ENCODE measurements at places on chromosomes 2 and 18. TPM values are rescaled to one million over a fixed set of nuclear protein-coding genes. Genes with fewer than 3 reads are reported as not detected.

- no peak for DNase-seq
These were observed 248.4 kb downstream of the FHOD3 start for GRCh38 chr18:36545821-36546427.

GRCh38 chr18:159037-159652 lies 788 bp downstream of the USP14 start:
- DNase-seq = peak; percentile 13

DNA sequence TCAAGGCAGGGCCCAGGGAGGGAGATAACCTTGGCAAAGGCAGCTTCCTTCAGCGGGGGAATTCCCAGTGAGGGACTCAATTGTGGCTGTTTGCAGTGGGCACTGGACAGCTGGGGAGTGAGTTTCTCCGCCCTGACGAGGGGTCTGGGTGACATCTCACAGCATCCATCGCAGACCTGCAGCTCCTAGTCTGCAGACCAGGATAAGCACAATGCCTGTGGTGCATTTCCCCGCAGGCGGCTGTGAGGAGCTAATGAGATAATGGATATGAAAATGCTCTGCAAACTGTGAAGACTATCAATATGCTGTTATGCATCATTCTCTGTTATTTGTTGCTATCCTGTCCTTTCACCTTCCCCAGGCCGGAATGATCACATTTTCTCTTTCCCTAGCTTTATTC lies 30.0 kb upstream of the CYP1B1 start:
- DNase-seq = no peak

CPO gene
- total RNA-seq = 0.11 TPM

GRCh38 chr18:13488281-13488929 lies 238.0 kb downstream of the FAM210A start:
- no peak for DNase-seq

RIT2 gene
- total RNA-seq = not detected

NT5C1B gene
- total RNA-seq = not detected

DNA sequence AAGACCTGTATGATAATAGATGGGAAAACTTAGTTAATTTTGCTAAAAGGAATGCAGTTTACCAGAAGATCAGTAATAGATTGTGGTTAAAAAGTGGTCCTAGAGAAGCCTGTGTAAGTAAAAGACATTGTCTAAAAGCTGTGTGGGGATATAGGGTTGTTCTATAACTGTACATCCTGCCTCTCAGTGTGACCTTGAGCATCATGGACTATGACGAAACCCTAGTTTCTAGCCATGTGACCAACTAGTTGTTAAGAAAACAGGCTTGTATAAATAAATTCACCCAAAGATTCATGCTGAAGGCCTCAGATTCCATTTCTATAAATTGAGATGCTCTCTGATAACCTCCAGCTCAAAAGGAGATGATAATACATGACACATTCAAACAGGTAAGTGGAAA lies 160.7 kb downstream of the IKZF2 start:
- DNase-seq = no peak

EFR3B gene
- total RNA-seq = 12.9 TPM

DNA sequence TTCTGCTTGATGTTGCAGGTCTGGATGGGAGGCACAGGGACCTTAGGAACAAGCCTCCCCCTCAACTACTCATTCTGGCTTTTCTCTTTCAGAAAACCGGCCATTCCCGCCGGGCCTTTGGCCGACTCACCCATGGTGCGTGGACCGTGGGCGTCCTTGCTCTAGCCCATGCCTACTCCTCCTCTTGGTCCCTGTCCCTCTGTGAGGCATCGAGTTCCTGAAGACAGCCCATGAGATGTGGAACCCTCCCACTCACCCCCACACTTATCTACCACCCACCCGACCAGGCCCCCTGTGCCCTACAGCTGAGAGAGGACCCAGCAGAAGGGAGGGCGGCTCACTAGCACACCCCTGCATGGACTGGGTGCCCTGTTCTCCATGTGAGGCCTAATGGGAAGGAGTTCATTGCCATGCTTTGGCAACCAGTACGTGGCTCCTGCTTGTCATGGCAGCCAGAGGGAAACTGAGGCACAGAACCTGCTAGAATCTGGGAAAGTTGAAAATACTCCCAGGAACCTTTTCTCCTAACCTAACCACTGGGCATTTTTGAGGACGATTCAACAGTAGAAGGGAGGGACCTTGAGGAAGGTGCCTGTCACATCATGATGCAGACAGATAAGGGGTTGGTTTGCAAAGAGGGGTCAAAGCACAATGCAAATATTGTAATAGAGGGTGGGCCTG lies 8.5 kb downstream of the SPEG start:
- DNase-seq = no peak

DNA sequence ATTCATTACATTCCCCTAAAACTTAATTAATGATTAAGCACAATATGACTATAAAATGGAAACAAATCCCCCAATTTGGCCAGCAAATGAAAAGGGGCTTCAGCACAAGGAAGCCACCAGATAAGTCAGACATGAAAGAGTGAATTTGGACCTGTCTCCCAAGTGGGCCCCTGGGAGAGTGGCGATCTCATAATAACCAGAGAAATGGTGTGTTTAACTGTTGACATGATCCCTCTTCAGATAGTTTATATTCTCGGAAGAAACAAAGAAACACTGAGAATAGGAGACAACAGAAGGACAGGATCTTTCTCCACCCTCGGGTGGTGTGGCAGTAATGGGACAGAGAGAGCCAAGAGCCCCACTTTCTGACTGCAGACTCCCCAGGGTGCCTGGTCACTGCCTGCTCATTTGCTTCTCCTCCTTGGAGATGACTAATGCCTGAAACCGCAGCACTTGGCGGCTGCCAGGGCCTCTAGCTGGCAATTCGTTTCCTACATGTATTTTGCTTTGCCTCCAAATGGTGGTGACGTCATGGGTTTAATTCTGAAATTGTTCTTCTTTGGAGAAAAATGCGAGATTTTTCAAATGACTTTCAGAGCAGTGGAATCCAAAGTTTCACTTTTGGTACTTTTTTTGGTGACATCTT lies 46.4 kb upstream of the SPP2 start:
- DNase-seq = no peak

PLCL1 gene
- total RNA-seq = 4.9 TPM

DNA sequence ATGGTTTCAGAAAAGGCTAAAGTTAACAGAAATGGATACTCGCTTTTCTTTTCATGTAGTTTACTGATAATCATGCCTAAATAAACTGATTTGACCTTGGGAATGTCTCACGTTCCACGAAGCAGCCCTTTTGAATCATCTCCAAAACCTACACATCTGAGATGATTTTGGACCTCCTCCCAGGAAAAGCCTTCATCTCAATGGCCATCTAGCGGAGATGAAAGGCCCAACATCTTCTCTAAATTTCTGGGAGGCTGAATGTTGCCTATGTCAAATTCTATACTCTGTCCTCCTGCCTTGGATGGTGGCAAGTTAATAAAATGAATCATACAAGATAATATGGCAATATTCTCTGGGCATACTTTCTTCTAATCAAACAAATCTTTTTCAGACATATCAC lies 448.5 kb downstream of the ZEB2 start:
- peak; percentile 58 for DNase-seq

OSBPL1A gene
- total RNA-seq = 21.9 TPM

- no peak for DNase-seq
These were observed 106.9 kb upstream of the THOC1 start for GRCh38 chr18:374721-375168.

ALPP gene
- not detected for total RNA-seq

DNA sequence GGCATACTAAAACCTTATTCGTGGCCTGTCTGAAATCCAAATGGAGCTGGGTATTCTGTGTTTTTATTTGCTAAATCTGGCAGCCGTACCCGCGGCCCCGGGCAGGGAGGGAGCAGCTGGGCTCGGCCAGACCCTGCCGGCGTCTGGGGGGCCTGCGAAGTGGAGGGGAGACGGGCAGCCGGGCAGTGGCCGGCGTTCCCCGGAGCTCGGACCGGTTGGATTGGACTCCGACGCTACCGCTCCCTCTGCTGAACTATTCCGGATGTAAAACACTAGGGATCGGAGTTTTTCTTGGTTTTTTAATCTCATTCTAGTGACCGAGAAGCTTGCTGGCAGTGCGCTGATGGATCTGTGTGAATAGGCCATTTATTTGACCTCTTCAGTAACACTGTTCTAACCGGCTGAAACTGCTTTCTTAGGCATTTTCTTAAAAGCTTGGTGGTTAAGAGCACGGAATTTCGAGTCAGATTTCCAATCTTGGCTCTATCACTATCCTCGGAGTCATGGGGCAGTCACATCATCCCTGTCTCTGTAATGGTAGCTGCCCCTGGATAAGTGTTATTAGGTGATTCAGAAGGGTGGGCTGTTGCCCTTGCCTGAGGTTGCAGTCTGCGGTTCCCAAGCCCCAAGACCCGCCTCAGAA lies 694 bp downstream of the UNC50 start:
- DNase-seq = peak; percentile 62

VWC2L gene
- total RNA-seq = 0.11 TPM

GRCh38 chr18:33583901-33584300 lies 5.9 kb downstream of the ASXL3 start:
- DNase-seq = no peak

DNA sequence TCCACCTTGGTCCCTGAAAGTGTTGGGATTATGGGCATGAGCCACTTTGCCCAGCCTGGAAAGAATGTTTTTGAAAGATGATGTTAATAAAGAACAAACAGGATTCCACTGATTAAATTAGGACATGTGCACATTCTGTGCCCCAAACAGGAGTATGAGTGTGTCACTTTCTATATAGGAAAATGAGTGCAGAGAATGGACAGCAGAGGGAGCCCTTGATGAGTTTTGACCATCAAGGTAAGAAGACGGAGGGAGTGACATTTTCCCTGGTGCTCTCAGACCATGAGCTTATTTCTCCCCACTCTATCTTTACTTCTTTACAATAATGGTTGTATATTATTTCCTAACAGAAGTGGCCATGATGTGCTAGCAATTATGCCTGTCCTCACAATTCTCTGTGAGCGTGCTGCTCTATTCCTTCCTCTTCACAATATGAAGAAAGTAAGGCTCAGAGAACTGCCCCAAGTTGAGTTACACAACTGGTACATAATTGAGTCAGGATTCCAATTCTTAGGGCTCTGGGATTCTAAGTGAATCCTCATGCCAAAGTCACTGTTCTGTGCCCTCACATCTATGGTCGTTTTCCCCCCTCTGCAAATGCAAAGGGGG lies 20.6 kb downstream of the RPL37A start:
- DNase-seq = peak; percentile 87

DNA sequence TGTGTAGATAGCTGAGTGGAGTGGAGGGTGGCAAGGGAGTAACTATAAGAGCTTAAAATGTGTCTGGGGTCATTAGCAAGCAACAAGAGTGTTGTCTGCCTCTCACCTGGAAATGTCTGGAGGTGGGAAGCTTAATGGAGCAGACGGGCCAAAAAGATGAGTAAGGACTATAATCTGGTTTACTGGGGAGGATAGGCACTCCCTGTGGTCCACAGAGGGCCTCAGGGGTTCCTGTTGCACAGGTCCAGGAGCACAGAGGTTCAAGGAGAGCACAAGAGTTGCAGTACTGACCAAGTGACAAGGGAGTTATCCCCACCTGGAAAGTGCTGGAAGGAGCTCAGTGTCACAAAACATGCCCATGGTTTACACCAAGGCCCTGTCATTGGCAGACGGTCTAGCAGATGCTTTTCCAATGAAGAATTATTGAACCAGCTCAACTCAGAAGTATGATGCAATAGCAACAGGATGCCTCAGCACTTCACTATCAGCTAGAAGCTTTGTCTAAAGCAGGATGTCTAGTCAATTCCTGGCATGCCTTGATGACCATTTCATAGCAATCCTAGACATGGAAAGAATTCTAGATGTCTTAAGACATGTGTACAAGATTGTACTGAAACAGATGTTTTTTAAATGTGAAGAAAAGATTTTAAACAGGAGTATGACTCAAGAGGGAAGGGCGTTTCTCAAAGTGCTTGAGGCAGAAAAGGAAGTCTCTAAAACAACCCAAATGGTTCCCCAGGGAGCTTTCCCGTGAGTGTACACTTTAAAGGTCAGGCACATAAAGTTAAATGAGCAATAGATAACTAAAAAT lies 62.9 kb upstream of the SERPINE2 start:
- peak; percentile 90 for DNase-seq

GKN2 gene
- not detected for total RNA-seq

GRCh38 chr2:241068942-241069810 lies 32.9 kb downstream of the MTERF4 start:
- DNase-seq = no peak

CHRNG gene
- total RNA-seq = not detected

SCYGR1 gene
- not detected for total RNA-seq

LIPT1 gene
- 6.6 TPM for total RNA-seq

GRCh38 chr2:74414881-74415761 lies 6.3 kb downstream of the C2orf81 start:
- DNase-seq = no peak

ABHD1 gene
- 0.27 TPM for total RNA-seq

- no peak for DNase-seq
These were observed 96.9 kb upstream of the B3GNT2 start for GRCh38 chr2:62099050-62099449.

DNA sequence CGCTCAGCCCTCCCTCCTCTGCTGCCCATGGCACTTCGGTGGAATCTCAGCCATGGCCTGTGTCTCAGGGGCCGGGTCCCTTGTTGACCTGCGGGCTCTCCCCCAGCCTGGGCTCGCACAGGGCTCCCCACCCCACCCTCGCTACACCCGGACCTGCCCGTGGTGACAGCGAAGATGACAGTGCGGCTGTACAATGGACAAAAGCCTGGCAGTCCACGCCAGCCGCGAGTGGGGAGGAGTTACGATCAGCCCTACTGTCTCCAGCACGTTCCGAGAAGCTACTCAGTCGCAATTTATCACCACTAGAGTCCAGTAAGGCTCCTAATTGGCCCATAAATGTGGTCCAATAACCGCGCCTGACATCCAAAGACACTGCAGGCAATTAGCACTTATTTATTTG lies 31.6 kb downstream of the GBX2 start:
- no peak for DNase-seq

DNA sequence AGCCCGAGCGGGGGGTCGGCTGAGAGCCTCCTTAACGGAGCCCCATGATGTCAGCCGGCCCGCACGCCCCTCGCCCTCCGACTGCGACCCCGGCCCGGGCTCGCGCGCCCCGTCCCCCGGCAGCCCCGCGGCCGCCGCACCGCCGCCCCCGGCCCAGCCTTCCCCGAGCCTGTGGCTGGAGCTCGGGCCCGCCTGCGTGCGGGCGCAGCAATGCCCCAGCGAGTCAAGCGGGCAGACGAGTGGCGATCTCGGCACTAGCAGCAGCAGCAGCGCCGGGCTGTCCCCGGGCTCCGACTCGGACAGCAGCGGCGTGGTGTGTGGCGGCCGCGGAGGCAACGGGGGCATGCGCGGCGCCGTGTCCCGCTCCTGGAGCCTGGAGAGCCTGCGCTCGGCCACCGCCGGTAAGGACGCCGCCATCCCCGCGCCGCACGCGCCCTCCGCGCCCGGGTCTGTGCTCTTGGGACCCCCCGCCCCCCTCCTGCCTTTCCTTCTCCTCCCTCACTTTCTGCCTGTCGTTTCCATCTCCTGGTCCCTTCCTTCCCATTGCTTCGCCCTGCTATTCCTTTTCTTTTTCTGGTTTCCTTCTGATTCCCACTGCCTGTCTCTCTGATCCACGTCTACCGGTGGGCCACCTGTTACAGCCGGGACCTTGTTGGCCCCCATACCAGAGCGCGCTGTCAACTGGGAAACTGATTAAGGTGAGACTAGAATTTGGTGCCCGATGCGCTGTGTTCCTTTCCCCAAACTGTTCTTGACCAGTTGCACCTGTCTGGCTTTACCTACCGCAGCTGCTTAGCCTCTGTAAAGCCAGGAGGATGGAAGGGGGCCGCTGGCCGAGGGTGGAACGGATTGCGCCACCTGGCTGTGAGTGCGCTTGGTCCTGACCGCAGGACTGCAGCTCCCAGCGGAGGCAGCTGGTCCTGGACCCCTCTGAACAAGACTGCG lies 127.4 kb downstream of the ARHGEF4 start:
- peak; percentile 15 for DNase-seq

- DNase-seq = no peak
These were observed 6.7 kb downstream of the MYO7B start for GRCh38 chr2:127542231-127542630.

NCKAP1 gene
- total RNA-seq = 90.4 TPM

HOXD10 gene
- not detected for total RNA-seq

Measured in cardiac muscle cell (in vitro differentiated cells and primary cell).